ENCODE measurements at places on chromosomes 11 and 22.

DNA sequence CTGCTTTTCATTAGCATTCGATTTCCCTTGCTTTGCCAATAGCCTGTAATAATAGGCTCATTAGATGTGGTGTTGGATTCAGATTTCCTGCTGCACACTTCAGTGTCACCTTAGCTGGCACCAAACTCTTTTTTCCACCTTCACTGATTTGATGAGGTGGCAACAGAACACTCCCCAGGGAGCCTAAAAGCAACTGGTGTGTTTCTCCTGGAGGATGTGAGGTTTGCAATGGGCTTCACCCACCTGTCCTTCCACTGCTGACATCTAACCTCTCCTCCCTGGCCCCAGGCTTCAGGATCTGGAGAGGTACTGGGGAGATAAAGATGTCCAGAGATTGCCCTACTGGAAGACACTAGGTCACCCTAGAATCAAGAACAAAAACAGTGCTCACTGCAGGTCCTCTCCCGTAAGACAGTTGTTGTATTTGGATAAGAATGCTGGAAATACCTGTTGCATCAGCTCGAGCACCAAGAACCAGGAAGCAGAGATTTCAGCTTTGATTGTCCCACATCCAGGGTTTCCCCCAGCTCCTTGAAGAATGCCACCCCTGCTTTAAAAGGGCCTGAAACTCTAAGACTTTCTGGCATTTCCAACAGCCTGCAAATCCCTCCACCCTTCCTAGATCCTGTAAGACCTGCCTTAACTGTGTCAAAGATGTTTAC lies 96.9 kb downstream of the SLC1A2 start:
- DNase-seq = no peak

GRCh38 chr11:62132689-62133293 lies 9.0 kb downstream of the INCENP start:
- no peak for DNase-seq

GRCh38 chr11:22677153-22677903 lies 10.9 kb downstream of the GAS2 start:
- DNase-seq = no peak

DNA sequence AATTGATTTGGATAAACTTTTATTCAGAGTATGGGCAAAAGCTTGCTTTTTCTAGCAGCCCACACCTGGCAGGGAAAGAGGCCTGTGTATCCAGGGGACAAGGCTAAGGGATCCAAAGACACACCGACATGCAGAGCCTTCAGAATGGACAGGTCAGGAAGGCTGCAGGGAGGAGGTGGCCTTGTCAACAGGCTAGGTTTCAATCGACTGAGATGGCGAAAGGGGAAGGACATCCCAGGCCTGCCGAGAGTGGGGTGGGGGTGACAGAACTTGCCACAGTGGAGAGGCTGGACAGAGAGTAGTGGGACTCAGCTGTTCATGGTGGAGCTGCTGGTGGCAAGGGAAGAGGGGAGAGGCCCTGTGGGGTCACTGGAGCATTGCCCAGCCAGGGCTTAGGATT lies 5.3 kb upstream of the SLC39A13 start:
- DNase-seq = no peak

GRCh38 chr22:38284042-38284402 lies 11.2 kb upstream of the TMEM184B start:
- DNase-seq = no peak

GRCh38 chr11:39541945-39542351 lies 1917.5 kb downstream of the LRRC4C start:
- DNase-seq = no peak

GRCh38 chr11:124793466-124794278 lies 6.5 kb downstream of the MSANTD2 start:
- no peak for DNase-seq

- DNase-seq = no peak
Measured at GRCh38 chr11:112345166-112345565, 84.5 kb upstream of the PLET1 start.

GRCh38 chr22:28442711-28443525 lies 236.7 kb downstream of the TTC28 start:
- DNase-seq = no peak

DNA sequence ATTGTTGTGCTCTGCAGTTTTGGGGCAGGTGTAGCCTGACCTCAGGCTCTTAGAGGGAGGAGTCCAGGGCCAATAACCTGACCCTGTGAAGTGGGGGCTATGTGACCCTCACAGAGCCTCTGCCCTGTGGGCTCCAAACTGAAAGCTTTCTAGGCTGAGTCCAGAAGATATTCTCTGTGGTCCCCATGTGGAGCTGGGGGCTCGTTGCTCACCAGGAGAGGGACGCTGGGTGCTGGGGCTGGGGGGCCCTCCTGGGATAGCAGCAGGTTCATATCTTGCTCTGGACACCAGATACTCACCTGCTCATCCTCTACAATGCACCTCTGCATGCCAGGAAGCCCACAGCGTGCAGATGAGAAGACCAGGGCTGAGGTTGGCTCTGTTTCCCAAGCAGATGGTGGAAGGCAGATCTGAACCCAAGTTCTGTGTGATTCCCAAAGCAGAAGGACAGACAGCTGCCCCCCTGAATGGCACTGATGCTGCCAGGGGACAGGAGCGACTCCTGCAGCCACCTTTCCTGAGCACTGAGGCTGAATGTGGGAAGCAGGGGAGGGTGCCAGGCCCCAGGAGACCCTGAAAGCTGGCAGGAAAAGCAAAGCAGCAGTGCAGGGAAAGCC lies 1022.0 kb downstream of the TBC1D22A start:
- no peak for DNase-seq

GRCh38 chr11:35098855-35099254 lies 40.1 kb upstream of the CD44 start:
- no peak for DNase-seq

GRCh38 chr11:69513663-69514224 lies 32.3 kb downstream of the LINC01488 start:
- no peak for DNase-seq

GRCh38 chr11:32312206-32312817 lies 123.0 kb downstream of the WT1 start:
- no peak for DNase-seq

GRCh38 chr11:62138630-62139425 lies 15.0 kb downstream of the INCENP start:
- DNase-seq = no peak

DNA sequence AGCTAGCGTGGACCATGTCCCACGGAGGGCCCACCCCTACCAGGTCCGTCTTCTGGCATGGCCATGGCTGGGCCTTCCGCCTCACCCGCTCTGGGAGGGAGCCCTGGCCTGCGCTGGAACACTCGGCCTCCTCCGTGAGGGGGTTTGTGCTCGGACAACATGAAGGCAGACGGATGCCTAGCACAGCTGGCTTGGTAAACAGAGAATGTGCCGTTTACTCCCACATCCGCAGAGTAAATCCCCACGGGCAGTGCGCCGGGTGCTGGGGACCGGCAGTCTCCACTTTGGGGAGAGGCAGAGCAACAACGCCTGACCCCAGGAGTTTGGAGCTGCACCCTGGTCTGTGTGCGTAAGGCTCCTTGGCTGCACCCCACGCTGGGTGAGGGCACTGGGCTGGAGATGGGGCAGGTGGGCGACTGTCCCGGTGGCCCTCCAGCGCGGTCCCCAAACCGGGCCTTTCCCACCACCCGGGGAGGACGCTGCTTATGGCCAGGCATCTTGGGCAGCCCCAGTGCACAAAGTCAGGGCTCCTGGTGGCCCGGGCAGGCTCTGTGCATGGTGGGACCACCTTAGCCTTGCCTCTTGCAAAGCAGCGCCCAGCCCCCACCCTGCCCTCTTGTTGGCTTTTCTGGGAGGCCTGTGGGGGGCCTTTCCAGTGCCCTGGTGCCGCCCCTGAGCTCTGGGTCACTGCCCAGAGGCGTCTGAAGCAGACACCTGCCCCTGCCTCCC lies 30.7 kb upstream of the MUC5AC start:
- DNase-seq = no peak

- DNase-seq = no peak
Measured at GRCh38 chr11:106999196-106999595, 19.1 kb downstream of the GUCY1A2 start.

GRCh38 chr22:46625113-46625842 lies 5.1 kb downstream of the GRAMD4 start:
- DNase-seq = no peak

GRCh38 chr22:21952586-21953571 lies at the start of gene PPM1F:
Gene PPM1F (minus strand): TSS chr22:21952848. CDS start chr22:21946048, 6,800 bp downstream.
- peak; percentile 85 for DNase-seq

DNA sequence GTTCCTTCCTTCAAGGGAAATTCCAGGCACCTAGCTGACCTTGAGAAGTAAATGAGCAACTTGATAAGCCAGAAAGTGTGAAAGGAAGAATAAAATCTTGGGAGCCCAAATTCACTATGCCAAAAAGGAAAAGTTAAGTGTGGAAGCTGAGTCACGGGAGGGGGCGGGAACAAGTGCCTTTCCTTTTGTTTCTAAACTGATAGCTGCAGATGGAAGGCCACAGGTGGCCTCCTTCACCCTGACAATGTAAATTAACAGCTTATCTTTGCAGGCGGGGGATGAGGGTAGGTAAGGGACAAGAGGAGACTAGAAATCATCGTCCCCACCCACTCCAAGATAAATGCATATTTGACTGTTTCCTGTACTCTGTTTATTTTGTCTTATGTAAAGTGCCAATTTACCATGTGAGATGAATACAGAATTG lies 36.4 kb upstream of the TREH start:
- no peak for DNase-seq

DNA sequence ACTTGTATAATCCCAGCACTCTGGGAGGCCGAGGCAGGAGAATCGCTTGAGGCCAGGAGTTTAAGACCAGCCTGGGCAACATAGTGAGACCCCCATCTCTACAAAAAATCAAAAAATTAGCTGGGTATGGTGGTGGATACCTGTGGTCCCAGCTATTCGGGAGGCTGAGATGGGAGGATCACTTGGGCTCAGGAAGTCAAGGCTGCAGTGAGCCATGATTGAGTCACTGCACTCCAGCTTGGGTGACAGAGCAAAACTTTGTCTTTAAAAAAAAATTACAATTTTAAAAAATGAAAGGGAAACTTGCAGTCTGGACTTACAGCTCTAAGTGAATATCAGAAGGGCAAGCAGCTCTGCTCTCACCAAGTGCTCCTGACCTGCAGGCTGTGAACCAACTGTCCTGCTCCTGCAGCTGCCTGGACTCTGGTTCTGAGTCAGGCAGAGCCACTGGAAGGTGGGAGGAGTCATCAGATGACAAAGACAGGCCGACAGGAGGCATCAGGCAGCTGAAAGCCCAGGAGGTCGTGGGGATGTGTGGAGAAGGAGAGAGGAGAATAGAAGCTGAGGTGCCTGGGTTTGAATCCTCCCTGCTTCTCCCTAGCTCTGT lies 9.6 kb downstream of the SMTNL1 start:
- DNase-seq = no peak

GRCh38 chr11:66701432-66702240 lies 23.9 kb upstream of the RBM4B start:
- DNase-seq = no peak

- no peak for DNase-seq
Measured at GRCh38 chr11:76026281-76026680, 180.0 kb downstream of the WNT11 start.

All from stimulated activated naive CD4-positive, alpha-beta T cell treated with Interleukin-2 at 50 U/mL for 16 hours (primary cell).